Sigmoid colon (tissue), 7 donors: ENCODE measurements at places on chromosomes 3 and 15. TPM values are rescaled to one million over a fixed set of nuclear protein-coding genes. Genes with fewer than 3 reads are reported as not detected.
A peak's percentile ranks its signal among the peaks of the same experiment; 100 is the strongest.

Gene PXYLP1
- total RNA-seq: 5.8 TPM

- DNase-seq: no peak
These were observed 66.5 kb downstream of the CD47 start for GRCh38 chr3:108024146-108024850.

DNA sequence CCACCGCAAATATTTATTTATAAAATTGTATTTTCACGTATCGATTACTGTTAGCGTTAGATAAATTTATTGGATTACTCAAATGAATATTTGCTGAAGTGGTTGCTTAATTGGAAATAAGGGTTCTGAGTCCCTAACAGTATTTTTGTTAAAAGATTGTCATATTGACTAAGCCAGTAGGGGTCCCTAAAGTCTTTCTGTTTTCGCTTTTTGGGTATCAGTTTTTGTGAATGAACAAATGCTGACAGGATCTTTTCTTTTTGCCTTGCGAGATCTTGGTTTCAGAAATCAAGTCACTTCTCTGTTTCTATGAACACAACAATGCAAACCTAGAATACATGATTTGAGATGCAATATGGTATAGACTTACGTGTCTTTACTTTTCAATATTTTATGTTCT is 7.1 kb downstream of the RAD51 start:
- DNase-seq: no peak

GRCh38 chr15:43281926-43282602 is 15.3 kb upstream of the TGM5 start:
- no peak for DNase-seq

GRCh38 chr3:126389112-126389793 is 5.5 kb upstream of the CFAP100 start:
- DNase-seq: peak; percentile 99

- DNase-seq: no peak
These were observed 114.4 kb downstream of the VGLL4 start for GRCh38 chr3:11529281-11529680.

Gene IL5RA
- 0.14 TPM for total RNA-seq

GRCh38 chr3:50189274-50189673 is 2.1 kb upstream of the GNAT1 start:
- peak; percentile 87 for DNase-seq

Gene SPRED1
- total RNA-seq: 13.3 TPM

- no peak for DNase-seq
These were observed 49.0 kb downstream of the MSL2 start for GRCh38 chr3:136146981-136147729.

DNA sequence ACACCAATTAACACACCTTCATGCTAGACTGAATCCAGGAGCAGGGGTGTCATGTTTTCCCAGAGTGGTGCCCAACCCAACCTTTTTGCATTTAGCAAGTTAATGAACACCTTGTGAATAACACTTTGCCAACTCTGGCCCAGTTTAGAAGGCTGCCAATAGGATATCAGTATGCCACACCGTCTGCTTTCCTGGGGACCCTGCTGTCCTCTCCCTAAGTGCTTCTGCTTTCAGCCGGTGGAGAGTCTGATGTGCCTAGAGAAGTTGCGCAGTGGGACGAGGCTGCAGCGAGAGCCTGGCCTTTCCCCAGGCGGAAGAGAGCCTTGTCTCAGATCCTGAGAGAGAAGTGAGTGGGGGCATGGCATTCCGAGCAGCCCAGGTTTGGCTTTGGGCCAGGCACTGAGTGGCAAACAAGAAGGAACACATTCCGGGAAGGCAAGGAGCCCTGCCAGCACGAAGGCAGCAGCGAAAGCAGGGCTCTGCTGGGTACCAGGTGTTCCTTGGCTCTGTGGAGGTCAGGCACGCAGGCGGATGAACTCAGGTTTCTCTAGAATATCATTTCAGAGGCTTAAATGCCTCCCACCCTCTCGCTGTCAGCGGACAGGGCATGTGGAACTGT is 36.9 kb downstream of the SENP8 start:
- peak; percentile 83 for DNase-seq

- DNase-seq: no peak
These were observed 37.7 kb upstream of the PARL start for GRCh38 chr3:183922421-183922820.

DNA sequence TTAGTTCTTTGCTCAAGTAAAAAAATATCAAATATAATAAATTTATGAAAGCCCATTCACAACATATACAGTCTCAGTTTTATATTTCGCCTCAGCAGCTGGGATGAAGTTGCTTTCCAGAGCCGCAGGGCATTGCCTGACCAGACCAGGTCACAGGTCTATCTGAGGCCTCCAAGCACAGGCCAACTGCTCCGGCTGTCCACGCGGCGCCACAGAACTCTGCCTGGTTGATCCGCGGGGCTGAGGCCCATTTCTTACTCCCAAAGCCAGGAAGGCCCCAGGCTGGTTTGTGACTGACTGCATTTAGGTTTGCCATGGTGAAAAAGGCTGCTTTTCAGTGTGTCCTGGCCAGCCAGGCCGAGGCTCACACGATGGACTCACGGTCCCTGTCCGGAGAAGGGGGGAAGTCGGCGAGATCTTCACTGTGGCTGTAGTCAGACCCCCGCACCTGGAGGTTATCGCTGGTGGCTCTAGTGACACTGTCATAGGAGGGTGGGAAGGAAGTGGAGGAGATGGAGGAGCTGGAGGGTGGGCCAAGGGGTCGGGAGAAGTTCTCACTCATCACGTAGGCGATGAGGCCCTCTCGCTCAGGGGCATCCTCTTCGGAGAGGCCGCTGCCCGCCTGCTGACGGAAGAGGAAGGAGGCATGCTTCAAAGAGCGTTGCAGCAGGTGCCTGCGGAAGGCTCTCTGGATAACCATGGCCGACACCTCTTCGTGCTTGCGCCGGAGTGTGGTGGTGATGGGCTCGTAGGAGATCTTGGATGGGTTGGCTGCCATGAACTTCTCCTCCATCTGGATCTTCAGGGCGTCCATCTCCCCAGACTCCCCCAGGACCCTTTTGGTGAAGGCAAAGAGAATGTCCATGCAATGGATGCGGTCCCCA is 54.1 kb downstream of the EXOG start:
- DNase-seq: no peak

GRCh38 chr15:41474436-41474835 is 19.2 kb upstream of the ITPKA start:
- DNase-seq: no peak

- no peak for DNase-seq
These were observed 244.8 kb downstream of the ALCAM start for GRCh38 chr3:105611304-105612192.

DNA sequence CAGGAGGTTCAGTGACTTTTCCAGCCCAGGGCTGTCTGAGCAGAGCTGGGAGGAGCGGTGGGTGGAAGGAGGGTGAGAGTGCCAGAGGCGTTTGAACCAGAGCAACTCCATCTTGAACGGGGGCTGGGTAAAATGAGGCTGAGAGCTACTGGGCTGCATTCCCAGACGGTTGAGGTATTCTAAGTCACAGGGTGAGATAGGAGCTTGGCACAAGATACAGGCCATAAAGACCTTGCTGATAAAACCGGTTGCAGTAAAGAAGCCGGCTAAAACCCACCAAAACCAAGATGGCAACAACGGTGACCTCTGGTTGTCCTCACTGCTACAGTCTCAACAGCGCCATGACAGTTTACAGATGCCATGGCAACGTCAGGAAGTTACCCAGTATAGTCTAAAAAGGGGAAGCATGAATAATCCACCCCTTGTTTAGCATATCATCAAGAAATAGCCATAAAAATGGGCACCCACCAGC is 60.2 kb downstream of the ABTB1 start:
- no peak for DNase-seq

DNA sequence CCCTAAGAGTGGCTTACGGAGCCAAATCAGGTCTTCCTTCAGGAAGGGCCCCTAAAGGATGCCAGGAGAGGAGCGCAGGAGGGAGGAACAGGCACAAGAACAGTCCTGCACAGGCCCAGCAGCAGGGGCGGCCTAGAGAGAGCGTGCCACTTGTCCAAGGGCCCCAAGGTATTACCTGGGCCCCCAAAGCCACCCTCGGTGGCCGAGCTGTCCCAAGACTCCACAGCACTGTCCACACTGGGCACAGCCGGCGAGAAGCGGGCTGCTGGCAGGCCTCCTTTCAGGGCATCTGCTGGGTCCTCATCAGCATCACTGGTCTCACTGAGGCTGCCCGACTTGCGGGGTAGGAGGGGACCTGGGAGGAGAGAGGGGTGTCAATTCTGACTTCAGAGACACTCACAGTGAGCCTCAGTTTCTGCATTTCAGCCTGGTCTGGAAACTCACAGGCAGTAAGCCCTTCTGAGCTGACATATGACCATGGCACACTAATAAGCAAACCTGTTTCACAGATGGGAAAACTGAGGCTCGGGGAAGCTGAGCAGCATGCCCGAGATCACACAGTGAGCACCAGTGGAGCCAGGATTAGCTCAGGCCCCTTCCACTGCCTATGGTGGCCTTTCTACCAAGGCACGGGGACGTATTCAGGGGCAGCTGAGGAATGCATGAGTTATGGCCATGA is 33.4 kb downstream of the GRIP2 start:
- peak; percentile 34 for DNase-seq
